ENCODE measurements at places on chromosomes 7 and 10. TPM values are rescaled to one million over a fixed set of nuclear protein-coding genes. Genes with fewer than 3 reads are reported as not detected.
A peak's percentile ranks its signal among the peaks of the same experiment; 100 is the strongest.

DNA sequence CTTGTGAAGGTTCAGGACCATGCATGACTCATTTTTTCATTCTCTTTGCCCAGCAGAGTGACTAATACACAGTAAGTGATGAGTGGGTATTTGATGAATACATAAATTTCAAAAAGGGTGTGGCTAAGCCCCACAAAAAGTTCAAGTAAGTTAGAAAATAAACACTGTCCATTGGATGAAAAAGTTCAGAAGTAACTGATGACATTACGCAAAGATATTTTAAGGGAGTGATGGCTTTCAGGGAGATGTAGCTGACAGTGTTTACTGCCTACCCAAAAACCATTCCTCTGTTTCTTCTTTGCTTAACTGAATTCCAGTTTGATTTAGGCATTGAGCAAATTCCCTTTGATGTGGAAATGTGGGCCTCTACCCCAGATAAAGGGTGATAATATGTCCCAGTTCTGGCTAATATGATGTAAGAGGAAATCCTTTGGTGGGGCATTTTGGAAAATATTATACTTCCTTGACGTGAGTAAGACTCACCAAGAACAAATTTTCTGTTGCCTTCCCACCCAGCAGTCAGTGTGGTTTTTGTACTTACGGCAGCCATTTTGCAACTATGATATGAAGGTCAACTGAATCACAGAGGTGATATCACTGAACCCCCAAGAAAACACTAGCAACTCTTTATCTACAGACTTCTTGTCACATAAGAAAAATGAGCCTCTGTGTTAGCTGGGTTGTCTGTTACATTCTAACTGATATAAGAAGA is 29.0 kb upstream of the EBLN1 start:
- no peak for DNase-seq
- no peaks in the 10 kb centered on the region for H3K27me3 ChIP-seq
- H3K27ac ChIP-seq: no peak overlapping the region
- H3K36me3 ChIP-seq: no peaks in the 10 kb centered on the region

DNA sequence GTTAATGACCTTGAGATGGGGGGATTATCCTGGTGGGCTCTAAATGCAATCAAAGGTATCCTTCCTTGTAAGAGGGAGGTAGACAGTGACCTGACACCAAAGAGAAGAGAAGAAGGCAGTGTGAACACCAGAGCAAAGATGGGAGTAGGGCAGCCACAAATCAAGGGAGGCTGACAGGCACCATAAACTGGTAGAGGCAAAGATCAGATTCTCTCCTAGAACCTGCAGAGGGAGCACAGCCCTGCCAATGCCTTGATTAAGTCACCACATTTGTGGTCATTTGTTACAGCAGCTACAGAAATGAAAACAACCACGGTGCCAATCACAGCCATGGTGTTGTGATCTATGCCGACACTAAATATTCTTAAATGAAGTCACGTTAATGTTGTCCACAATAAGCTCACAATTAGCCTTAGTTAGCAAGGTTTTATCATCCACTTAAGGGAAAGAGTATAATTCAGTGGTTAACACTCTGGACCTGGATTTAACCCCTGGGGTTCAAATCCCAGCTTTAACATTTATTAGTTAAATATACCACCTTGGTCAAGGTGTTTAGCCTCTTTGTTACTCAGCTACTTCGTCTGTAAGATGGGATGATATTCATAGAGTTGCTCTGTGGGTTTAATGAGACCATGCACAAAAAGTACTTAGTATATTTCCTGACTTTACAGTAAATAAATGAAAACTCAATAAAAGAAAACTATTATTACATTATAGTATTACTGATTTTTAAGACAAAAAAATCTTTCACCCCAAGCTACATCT is 70.8 kb downstream of the SGMS1 start:
- peak; percentile 29 for DNase-seq
- peak overlapping the region; percentile 13 for H3K27ac ChIP-seq
- H3K4me3 ChIP-seq: no peak overlapping the region
- H3K27me3 ChIP-seq: no peaks in the 10 kb centered on the region

GRCh38 chr7:71682841-71683781 is 551.2 kb downstream of the GALNT17 start:
- no peak overlapping the region for H3K27ac ChIP-seq
- H3K27me3 ChIP-seq: no peaks in the 10 kb centered on the region
- H3K4me1 ChIP-seq: no peaks in the 10 kb centered on the region
- no peak for DNase-seq
- no peak overlapping the region for H3K4me3 ChIP-seq

CCDC146 gene
- 23.2 TPM for total RNA-seq

- H3K4me3 ChIP-seq: peak overlapping the region; percentile 16
- no peak overlapping the region for H3K27ac ChIP-seq
Measured at GRCh38 chr7:114047889-114048288, 129.1 kb upstream of the PPP1R3A start.

NPS gene
- total RNA-seq: not detected

Measured in stomach (tissue), 19 donors.